ENCODE measurements at places on chromosomes 1 and 21.

DNA sequence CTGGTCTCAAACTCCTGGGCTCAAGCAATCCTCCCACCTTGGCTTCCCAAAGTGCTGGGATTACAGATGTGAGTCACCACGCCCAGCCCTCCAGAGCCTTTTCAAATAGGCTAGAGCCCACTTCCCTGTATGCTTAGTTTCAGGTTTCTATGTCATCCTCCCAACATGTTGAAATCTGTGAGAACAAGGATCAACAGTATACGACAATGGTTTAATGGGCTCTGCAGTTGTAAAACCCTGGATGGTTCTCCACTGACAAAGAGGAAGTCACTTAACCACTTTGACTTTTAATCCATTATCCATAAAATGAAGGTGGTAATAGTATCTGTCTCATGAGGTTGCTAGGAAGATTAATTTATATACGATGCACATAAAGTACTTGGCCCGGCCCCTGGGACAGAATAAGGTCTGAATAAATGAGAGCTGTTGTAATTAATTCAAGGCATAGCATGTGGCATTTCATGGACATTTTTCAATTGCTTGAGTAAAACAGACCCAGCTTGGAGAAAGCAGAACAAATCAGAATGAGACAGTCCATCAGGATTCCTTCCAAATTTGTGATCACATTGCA, 113.9 kb upstream of the ZNF648 start:
- DNase-seq = peak; percentile 71

GRCh38 chr1:246338546-246338945, 168.5 kb downstream of the SMYD3 start:
- DNase-seq = no peak

DNA sequence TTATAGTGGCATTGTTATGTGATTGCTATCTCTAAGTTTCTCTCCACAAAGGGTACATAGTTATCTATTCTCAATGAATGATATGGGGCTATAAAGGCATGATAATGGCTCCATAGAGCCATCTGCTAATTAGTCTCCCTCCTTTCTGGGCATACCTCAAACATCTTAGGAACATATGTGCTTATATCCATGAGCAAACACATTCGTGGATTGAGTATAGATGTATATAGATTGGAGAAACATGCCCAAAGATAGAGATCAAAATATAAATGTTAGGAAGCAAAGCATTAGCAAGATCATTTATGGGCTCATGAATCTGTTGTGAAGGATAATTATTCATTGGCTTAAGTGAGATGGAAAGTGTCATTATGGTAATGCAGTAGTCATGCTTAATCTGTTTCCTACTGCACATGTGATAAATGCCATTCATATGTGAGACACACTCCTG, 155.8 kb upstream of the UBE2U start:
- DNase-seq = no peak

DNA sequence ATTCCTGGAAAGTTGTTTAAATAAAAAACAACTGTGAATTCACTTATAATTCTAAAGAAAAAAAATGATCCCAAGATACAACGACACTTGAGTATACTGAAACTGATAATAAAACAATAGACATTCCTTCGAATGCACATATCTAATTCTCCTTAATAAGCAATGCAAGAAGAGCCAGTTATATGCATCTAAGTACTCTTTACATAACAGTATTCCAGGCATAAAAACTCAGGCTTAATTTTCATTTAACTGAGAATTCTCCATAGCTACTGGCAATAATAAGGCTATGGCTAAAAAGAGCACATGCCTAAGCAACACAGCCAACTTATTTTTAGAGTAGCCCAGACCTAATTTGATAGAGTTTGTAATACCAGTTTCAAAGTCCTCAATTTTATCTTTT, 31.2 kb downstream of the SASS6 start:
- DNase-seq = no peak

- no peak for DNase-seq
These were observed 1.1 kb downstream of the AKR1A1 start for GRCh38 chr1:45551684-45552083.

GRCh38 chr1:225777058-225777582, 506 bp upstream of the SRP9 start:
- DNase-seq = peak; percentile 55

DNA sequence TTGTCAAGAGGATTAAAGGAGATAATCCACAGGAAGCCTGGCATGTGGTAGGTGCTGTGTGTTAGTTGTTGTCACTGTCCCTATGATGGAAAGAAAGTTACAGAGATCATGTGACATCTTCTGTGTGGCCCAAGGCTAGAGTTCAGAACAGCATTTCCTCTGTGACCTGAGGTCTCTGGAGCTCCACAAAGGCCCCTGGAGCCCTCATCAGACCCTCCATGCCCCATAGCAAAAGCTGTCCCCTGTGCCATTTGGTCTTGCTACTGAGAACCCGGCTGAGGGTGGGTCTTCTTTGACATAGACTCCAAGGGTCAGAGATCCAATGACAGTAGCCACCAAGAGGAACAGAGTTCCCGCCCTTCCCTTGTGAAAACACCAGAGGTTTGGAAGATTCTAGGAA, 8.1 kb downstream of the CELA2B start:
- no peak for DNase-seq

- no peak for DNase-seq
These were observed 41.5 kb upstream of the DUSP10 start for GRCh38 chr1:221783437-221783836.

GRCh38 chr1:168287237-168287664, 6.6 kb downstream of the TBX19 start:
- peak; percentile 59 for DNase-seq

DNA sequence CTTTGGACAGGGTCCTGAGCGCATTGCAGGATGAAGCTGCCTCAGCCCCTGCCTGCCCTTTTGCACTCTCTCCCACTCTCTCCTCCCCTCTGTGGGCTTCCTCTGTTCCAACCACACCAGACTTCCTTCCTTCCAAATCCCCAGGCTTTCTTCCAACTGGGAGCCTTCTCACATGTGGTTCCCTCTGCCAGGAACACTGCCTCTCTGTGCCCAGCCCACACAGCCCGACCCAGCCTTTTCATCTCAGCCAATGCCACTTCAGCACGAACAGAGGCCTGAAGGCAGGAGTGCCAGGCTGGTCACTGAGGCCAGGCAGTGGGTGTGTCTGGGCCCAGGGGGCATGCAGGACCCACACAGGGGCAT, 5.9 kb downstream of the SELENON start:
- DNase-seq = peak; percentile 73

- no peak for DNase-seq
These were observed 38.8 kb downstream of the ARID1A start for GRCh38 chr1:26734501-26735058.

GRCh38 chr1:182392050-182393028, 749 bp upstream of the GLUL start:
- DNase-seq = peak; percentile 15

- no peak for DNase-seq
These were observed 30.6 kb upstream of the SDE2 start for GRCh38 chr1:226029568-226030225.

GRCh38 chr1:54604572-54605370, 18.6 kb downstream of the FAM151A start:
- DNase-seq = no peak

DNA sequence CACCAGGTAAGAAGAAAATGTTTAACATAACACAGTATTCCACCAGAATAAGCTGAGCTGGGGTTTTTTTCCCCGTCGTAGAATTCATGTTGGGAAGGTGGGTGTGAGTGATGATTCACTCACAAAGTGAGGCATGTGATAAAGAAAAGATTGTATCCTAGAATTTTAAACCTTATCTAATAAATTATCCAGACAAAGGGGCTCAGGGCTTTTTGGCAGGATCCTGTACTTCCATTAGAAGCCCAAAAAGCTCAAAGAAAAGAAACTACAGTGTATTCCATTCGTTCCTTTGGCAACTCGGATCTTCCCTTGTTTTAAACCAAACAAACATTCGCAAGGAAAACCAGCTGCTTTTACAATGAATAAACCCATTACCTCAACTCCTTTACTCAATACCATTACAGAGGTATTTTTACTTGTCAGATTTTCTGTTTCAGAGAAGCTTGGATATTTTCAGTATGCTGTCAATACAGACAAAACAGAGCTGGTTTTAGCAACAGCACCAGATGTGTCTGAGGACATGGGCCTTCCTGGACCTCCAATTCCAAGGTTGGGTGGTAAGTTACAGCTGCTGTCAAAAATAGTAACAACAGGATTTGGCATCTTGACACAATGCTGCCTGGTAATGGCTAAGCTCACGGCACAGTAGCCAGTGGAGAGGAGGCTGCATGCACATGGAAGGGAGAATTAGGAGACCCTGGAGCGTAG, 159.9 kb upstream of the RUNX1 start:
- no peak for DNase-seq

- DNase-seq = peak; percentile 99
These were observed at the start of gene TIPRL for GRCh38 chr1:168178638-168179437. Gene TIPRL, plus strand, starts transcription at chr1:168178962. Its CDS starts 116 bp downstream, at chr1:168179078.

- DNase-seq = no peak
These were observed 46.5 kb downstream of the TP73 start for GRCh38 chr1:3698660-3699408.

- peak; percentile 76 for DNase-seq
These were observed 11.0 kb downstream of the TP53BP2 start for GRCh38 chr1:223834660-223835263.

- DNase-seq = no peak
These were observed 179.4 kb downstream of the PRDM16 start for GRCh38 chr1:3248155-3249141.

GRCh38 chr1:82819234-82819633, 1018.5 kb downstream of the ADGRL2 start:
- peak; percentile 5 for DNase-seq

DNA sequence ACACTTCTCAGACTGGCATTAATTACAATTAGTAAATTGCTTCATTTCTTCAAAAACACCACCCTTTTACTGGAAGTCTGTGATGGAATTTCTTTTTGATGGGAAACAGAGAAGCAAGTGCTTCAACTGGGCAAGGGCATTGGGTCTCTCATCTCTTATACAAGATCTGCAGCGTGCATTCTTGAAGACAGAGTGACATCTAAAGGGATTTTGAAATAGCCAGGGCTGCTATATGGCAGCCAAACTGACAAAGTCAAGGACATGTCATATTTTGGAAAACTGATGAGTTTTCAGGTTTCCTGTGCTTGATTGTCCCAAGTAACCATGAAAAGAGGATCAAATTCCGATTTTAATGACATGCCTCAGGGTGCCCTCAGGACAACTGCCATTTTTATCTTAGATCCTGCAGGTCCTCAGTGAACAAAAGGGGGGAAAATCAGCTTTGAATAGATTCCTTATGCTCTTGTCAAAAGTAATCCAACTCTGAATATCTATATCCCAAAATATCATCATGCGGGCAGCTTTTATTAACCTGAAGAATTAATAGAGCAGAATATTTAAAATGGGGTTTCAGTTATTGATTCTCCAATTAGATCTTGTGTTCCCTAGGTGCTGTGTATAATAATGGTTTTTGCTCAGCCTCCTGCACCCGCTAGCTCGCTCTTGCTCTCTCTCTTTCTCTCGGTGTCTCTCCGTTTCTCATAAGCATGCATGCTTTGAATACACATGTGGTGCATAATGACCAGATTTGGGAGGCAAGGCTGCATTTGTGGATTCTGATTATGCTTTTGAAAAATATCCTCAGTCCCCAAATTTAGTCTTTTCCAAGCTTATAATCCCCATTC, 221.8 kb downstream of the TTLL7 start:
- DNase-seq = no peak

DNA sequence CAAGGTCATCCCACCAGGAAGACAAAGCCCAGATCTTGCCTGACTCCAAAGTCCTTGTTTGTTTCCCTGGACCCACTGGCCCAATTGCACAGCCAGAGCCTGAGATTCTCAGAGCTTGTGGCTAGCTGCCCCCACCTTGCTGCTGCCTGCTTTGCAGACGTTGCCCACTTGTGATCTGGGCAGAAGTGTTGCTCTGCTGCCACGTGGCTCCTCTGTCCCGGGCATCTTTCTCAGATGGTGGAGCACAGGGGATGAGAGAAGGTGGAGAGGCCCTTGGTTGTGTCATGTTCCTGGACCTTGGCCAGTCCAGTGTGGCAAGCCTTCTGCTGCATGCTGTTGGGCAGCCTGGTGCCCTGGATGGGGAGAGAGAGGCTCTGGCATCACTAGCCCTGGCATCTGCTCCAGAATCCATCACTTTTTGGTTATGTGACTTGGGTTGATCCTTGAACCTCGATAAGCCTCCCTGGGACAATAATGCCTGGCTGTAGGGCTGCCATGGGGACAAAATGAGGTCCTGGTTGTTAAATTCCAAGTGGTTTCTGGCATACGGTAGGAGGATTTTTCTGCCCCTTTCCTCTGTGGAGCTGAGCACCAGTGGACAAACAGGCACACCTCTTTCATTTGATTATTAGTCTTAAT, 1.5 kb upstream of the NR0B2 start:
- peak; percentile 32 for DNase-seq

GRCh38 chr1:179586107-179586823, 5.4 kb upstream of the TDRD5 start:
- peak; percentile 8 for DNase-seq

GRCh38 chr1:228306275-228307217, 98.7 kb downstream of the OBSCN start:
- no peak for DNase-seq

GRCh38 chr1:239061770-239062169, 324.6 kb upstream of the CHRM3 start:
- DNase-seq = no peak

GRCh38 chr1:27027575-27028250, 15.1 kb upstream of the TENT5B start:
- no peak for DNase-seq

GRCh38 chr1:50548243-50548642, 125.0 kb upstream of the DMRTA2 start:
- no peak for DNase-seq

- peak; percentile 41 for DNase-seq
These were observed 482 bp downstream of the SLC2A5 start for GRCh38 chr1:9068981-9069325.

- peak; percentile 22 for DNase-seq
These were observed 6.7 kb upstream of the CD55 start for GRCh38 chr1:207314816-207315215.

GRCh38 chr1:175237389-175237788, 44.8 kb upstream of the KIAA0040 start:
- DNase-seq = no peak

DNA sequence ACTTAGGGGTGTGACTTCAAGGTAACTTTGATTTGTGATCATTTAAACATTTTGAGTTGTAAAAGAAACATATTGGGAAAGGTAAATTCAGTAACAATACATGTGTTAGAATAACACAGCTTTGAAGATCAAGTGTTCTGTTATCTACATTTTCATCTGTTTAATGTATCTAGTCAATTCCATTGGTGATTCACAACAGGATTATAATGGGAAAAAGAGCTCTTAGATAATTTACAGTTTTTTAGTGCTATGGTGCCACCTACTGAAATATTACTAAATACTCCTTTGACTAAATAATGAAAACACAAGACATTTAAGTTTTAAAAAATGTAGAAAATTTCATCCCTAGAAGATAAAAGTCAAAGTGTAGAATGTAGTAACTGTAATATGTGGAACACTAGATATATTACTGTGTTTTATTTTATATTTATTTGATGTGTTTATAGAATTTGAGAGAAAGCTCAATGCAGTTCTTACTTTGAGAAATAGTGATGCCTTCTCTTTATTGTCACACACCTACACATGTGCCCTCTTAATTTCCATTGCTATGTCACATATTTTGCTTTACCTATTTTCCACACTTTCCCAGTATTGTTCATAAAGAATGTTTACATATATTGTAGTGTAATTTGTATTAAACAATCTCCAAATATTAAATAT, 47.4 kb downstream of the PTPRC start:
- DNase-seq = peak; percentile 58

- DNase-seq = no peak
These were observed 52.4 kb upstream of the SLC2A1 start for GRCh38 chr1:43011020-43011419.

- DNase-seq = peak; percentile 81
These were observed 33.3 kb downstream of the DNTTIP2 start for GRCh38 chr1:93845538-93846205.

GRCh38 chr1:162987866-162988265, 81.3 kb upstream of the RGS4 start:
- DNase-seq = peak; percentile 32
